Mesothelial cell of epicardium (in vitro differentiated cells): ENCODE measurements at places on chromosomes 3 and 15. TPM values are rescaled to one million over a fixed set of nuclear protein-coding genes. Genes with fewer than 3 reads are reported as not detected.

The GPR171 gene
- not detected in 3 replicates for total RNA-seq

- DNase-seq: no peak
Observed at GRCh38 chr15:57224664-57225063, 151.6 kb upstream of the CGNL1 start.

GRCh38 chr3:116188231-116188785 lies 257.0 kb downstream of the LSAMP start:
- no peak for DNase-seq

GRCh38 chr15:46892621-46893160 lies 824.6 kb upstream of the SEMA6D start:
- DNase-seq: no peak

DNA sequence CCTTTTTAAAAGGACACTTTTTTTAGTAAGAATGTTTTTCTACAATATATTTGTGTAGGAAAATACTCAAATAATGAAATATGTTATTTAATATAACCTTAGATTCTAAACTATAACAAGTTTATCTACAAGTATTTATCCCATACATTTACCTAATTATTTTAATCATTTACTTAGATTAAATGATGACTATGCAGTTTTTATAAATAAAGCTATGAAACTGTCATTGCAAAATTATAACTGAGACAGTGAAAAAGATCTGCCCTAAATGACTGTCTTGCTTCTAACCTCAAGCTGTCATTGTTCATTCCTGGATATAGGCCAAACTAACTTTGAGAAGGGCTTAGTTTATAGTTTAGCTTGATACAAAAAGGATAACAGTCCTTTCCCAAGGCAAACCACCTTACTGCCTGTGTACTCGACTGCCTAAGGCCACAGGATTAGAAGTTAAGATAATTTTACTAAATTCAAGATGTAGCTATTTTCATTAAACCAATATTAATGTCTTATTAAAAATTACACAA lies 84.1 kb downstream of the GLDN start:
- DNase-seq: no peak

- no peak for DNase-seq
Observed at GRCh38 chr3:102133376-102133775, 284.1 kb downstream of the NFKBIZ start.

DNA sequence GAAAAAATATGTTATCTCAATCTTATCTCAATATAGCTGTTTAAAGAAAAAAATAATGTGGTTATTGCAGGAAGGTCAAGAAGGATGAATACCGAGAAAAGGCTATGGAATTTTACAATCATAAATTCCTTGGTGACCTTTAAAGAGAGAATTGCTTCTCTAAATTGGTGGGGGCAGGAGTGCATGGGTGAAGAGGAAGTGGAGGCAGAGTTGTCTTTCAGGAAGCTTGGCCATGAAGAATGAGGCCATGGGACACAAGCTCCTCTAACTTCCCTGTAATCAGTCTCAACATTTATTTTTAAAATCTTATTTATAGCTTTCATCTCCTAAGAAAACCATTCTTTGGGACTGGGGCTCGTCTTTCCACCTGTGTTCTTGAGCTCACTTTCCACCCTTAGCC lies 22.4 kb upstream of the ALDH1A2 start:
- DNase-seq: no peak

The MORC1 gene
- total RNA-seq: 0.13 to 0.18 TPM in 2 of 3 replicates, not detected in the other

DNA sequence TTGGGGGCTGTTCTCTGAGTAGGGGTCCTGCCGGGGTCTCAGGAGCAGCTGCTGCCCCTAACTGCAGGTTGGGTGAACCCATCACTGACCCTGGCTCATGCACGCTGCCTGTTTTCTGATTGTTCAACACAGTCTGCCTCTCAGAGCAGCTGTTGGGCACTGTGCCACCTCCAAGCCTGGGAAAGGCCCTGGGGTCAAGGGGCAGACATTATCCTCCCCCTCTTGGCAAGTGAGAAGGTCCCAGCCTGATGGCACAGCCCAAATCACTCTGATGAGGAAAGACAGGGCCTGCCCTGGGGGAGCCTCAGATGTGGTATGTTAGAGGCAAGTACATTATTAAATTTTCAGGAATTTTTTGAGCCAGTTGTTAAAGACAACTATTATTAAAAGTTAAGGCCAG lies 14.1 kb upstream of the GNAT1 start:
- no peak for DNase-seq

DNA sequence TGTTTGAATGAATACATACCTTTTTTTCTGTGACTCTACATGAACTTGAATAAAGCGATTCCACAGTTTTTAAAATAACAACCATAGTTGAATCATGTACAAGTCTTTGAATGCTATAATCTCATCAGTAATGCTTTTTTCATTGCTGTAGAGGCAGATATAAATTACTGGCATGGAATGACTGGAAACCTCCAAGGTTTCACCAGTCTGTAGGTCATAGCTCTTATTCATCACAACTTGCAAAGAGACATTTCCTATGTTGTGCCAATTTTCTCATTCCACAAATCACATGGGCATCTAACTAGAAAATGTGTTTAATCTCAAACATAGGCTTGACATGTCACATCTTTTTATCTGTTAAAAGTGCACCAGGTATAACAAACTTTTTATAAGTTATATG lies 407.1 kb upstream of the KCNMB2 start:
- no peak for DNase-seq

The CCK gene
- total RNA-seq: not detected in 3 replicates

DNA sequence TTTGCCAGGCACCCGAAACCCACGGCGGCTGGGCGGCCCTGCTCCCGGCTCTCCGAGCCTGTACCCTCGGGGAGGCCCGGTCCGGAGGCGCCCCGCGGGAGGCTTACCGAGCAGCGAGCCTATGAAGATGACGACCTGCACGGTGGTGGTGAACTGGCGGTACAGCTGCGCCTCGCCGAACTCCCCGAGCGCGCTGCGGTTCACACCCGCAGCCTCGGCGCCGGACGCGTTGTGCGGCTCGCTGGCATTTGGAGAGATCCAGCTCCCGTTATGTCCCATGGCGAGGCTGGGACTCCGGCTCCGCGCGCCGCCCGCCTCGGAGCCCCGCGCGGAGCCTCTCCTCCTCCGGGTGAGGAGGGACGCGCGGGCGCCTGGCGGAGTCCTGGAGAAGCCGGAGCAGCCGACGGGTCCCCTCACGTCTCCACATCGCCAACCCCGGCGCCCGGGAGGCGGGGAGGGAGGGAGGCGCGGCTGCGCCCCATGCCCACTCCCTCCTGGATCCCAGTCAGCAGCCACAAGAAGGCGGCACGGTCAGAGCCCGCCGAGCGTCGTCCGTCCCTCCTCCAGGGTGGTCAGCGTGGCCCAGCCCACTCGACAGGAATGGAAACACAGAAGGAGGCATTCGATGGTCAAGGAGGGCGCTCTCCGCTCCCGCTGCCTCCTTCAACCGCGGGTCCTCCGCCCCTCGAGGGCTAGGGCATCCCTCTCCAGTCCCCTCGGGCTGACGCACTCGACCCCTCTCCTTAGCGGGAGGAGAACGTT lies at the start of gene GPR176:
GPR176 (minus strand) TSS at position 519 of the 762 bp plus-strand sequence; CDS start at position 279, 240 bp downstream.
- peak; percentile 27 for DNase-seq

- DNase-seq: no peak
Observed at GRCh38 chr3:176032043-176032442, 1165.2 kb downstream of the TBL1XR1 start.

DNA sequence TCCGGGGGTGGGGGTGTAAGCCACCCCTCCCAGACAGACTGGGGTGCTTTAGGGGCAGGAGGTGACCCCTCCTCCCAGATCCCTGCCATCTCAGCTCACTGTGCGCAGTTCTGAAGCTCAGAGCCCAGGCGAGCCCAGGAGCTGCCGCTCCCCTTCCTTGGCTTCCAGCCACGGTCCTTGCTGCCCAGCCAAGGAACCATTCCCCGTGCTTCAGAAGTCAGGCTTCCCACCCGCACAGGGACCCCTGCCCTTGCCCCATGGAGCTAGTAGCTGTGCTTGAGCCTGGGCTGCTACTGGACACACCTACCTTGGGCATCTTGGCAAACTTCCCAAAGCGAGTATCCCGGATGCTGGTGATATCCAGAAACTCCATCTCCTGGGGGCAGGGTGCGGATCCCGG lies 4.8 kb downstream of the PLCB2 start:
- no peak for DNase-seq

GRCh38 chr3:117553461-117553860 lies 843.9 kb downstream of the TUSC7 start:
- DNase-seq: no peak

The TUSC7 gene
- total RNA-seq: not detected in 3 replicates

DNA sequence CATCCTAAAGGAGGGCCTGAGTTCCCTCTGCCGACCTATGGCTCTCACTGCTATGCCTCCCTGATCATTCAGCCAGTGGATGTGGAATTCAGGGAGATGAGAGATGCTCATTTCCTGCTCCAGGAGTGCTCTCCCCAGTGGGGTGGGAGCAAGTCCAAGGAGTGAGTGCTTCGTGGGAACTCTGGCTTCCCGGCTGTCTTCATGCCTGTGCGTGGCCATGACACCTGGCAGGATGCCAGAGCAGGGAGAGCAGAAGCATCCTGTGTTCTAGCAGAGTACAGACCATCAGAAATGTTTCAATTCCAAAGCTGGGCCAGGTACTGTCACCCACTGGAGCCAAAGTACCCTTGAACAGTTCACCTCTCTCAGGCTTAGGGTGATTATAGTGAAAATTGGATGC lies 45.1 kb downstream of the APH1B start:
- DNase-seq: peak; percentile 50

DNA sequence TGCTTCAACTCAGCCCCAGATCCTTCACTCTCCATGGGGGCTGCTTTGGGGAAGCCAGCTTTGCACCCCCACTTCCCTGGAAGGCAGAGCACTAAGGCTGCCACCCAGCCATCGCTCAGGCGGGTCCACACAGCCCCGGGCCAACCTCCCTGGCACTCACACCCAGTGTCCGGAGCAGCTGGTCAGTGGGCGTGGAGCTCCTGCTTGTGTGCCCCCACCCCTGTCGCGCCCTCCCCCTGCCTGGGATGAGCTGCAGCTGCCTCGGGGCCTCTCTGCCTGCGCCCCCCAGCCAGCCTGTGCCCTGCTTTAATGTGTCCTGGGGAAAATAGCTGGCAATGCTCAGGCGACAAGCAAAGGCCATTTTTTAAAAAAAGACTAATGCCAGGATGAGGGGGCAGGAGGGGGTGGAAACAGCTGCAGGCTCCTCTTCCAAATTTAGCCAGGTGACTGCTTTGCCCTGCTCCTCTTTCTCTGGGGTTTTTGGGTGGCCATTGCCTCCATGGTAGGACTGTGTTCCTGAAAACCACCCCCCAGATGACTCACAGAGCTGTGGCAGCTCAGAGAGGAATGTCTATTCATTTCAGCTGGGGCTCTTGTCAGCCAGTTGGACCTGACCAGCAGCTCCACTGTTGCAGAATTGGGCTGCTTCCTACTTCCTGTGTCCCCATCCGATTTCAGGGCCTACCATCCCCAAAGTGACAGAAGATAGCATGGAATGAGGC lies 65.0 kb downstream of the CEMIP start:
- no peak for DNase-seq

The SRGAP3 gene
- total RNA-seq: 61.3 to 68.6 TPM (median 65.6 TPM) in 3 replicates

DNA sequence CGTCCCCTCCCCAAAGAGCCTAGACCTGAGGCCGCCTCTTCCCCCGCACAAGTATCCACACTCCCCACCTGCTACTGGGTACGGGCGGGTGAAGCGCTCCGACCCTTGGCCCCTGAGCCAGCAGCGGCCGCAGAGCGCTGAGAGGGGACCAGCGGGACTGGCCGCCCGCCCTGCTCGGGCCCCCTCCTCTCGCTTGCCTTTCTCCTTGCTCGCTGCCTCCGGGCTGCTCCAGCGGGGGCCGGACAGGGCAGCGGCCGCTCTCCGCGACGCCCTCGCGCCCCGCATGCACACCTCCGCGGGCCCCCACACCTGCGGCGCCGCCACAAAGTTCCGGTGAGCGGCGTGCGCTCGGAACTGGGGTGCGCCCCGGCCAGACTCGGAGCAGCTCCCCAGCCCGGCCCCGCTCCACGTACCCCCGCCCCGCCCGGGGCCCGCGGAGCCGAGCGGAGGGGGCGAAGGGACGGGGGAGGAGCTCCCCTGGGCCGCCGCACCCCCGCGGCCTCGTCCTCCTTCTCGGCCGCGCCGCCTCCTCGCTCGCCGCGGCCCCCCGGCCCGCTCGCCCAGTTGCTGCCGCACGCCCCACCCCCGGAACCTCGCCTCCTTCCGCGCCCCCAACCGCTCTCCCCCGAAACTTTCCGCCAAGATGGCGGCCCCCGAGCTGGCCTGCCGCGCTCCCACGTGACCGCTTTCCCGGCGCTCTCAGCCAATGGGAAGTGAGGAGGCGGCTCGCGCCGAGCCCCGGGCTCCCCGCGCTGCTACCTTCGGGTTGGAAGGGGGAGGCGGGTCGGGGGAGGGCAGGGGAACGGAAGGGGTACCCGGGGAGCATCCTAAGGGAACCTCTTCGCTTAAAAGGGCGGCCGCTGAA lies 704 bp downstream of the DLG1 start:
- peak; percentile 88 for DNase-seq

DNA sequence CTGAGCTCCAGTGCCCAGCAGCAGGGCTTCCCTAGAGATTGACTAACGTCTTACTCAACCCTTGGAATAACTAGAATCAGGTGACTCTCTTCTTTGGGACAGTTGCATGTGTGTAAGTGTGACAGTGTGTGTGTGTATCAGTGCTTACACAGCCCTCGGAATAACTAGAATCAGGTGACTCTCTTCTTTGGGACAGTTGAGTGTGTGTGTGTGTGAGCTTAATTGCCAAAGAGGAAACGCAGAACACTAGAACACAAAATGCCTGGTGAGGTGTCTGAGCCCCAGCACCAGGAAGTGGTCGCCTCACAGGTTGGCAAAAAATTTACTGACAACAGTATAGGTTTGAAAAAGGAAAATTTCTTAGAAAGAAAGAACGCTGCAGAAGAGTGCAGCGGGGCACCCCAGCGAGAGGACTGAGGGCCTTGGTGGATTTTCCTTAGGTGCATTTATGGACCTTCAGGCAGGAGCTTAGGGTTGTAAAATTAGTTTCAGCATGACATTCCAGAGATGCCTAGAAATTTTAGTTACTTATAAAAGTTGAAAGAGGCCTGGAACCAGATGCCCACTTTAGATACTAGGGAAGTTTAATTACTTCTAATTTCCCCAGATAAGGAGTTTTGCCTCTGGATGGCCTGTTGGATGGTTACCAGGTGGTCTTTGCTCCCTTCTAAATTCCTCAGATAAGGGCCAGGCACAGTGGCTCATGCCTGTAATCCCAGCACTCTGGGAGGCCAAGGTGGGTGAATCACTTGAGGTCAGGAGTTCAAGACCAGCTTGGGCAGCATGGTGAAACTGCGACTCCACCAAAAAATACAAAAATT lies 3.7 kb upstream of the WDR82 start:
- DNase-seq: no peak
